ENCODE measurements at places on chromosomes 12 and 14. TPM values are rescaled to one million over a fixed set of nuclear protein-coding genes. Genes with fewer than 3 reads are reported as not detected.

The CD163L1 gene
- 7.3 TPM for total RNA-seq

The GZMB gene
- 7.4 TPM for total RNA-seq

The OAS1 gene
- total RNA-seq: 25.7 TPM

The KIF5A gene
- 0.38 TPM for total RNA-seq

The FOS gene
- total RNA-seq: 92.2 TPM

The CAPZA3 gene
- total RNA-seq: not detected

The TBX5 gene
- 18.1 TPM for total RNA-seq

The SPIC gene
- total RNA-seq: not detected

The RNFT2 gene
- 5.5 TPM for total RNA-seq

The EXOC3L4 gene
- total RNA-seq: 4.0 TPM

The TAS2R42 gene
- not detected for total RNA-seq

The AICDA gene
- total RNA-seq: 0.24 TPM

The CCDC175 gene
- total RNA-seq: not detected

The RASSF3 gene
- total RNA-seq: 74.5 TPM

The RAB35 gene
- total RNA-seq: 54.2 TPM

The HPD gene
- total RNA-seq: 2.1 TPM

The IAPP gene
- total RNA-seq: not detected

The ZNF891 gene
- total RNA-seq: 1.6 TPM

The HOXC12 gene
- not detected for total RNA-seq

The RHEBL1 gene
- total RNA-seq: 0.71 TPM

The PSMB11 gene
- not detected for total RNA-seq

The ITPK1 gene
- total RNA-seq: 108 TPM

The LRTM2 gene
- total RNA-seq: not detected

The ADCY4 gene
- 38.2 TPM for total RNA-seq

The DNAH10 gene
- total RNA-seq: 4.0 TPM

The CYP46A1 gene
- total RNA-seq: 1.5 TPM

The ACSS3 gene
- total RNA-seq: 42.7 TPM

The STAC3 gene
- 3.4 TPM for total RNA-seq

The CKAP4 gene
- 86.0 TPM for total RNA-seq

The GPR135 gene
- total RNA-seq: 2.6 TPM

The RBM19 gene
- total RNA-seq: 21.5 TPM

The SLC25A21 gene
- 1.0 TPM for total RNA-seq

The UNC119B gene
- 28.3 TPM for total RNA-seq

All from left lung (tissue), 14 donors.